ENCODE measurements at places on chromosomes 3 and 15.

DNA sequence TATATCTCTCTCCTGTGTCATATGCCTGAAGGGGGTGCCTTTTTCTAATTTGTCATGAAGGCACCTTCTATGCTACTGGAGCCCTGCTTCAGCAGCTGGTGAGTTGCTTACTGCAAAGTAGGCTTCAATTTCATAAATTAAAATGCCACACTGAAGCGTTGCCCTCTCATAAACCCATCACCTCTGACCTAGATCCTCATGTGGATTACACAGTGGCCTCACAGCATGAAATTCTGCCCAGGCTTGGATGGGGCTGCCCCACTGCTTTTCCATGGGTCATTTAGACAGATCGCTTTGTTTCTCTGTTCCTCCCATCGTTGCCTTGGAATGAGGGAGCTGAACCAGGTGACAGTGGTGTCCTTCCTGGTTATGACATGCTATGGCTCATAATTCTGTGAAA lies 131.2 kb downstream of the RPL22L1 start:
- no peak overlapping the region for H3K27ac ChIP-seq
- H3K36me3 ChIP-seq = no peaks in the 10 kb centered on the region
- no peak for DNase-seq
- H3K4me3 ChIP-seq = no peak overlapping the region
- no peaks in the 10 kb centered on the region for H3K27me3 ChIP-seq

- no peak overlapping the region for H3K4me3 ChIP-seq
- H3K27ac ChIP-seq = no peak overlapping the region
- DNase-seq = no peak
These were observed 131.4 kb downstream of the THRB start for GRCh38 chr3:24363242-24363641.

DNA sequence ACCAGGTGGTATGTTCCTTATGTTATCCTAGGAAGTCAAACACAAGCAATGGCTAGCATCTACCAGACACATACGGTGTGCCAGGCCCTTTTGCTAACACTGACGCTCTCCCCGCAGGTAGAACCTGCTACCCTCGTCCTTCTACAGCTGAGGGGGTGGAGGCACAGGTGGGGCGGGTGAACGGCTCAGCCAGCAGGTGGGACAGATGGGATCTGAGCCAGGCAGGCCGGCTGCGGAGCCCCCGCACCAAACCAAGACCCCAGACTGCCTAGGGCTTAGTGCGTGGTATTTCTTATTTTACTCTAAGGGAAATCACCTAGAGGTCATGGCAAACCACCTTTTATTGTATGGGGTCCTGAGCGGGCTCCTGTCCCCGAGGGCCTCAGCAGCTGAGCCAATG lies 53.9 kb upstream of the PCSK6 start:
- H3K27me3 ChIP-seq = no peaks in the 10 kb centered on the region
- no peaks in the 10 kb centered on the region for H3K4me1 ChIP-seq
- no peaks in the 10 kb centered on the region for H3K36me3 ChIP-seq
- no peak overlapping the region for H3K4me3 ChIP-seq

DNA sequence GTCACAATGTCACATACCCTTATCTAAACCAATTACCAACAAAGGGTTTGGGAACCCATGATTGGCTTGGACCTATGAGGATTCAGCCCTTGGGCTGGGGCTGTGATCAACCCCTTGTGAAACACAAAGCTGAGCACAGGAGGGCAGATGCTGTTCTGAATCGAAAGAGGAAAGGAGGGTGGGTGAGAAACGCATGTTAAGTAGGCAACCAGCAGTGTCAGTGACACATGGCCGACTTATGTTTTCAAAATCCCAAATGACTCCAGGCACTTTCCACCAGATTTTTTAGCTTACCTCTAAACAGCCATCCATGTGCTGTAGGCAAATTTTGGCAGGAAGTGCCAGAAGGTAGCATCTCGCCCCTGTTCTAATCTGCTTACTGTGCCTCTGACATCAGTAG lies 34.1 kb upstream of the KLHL25 start:
- H3K27ac ChIP-seq = no peak overlapping the region
- DNase-seq = no peak
- H3K4me1 ChIP-seq = no peaks in the 10 kb centered on the region
- H3K27me3 ChIP-seq = no peaks in the 10 kb centered on the region

DNA sequence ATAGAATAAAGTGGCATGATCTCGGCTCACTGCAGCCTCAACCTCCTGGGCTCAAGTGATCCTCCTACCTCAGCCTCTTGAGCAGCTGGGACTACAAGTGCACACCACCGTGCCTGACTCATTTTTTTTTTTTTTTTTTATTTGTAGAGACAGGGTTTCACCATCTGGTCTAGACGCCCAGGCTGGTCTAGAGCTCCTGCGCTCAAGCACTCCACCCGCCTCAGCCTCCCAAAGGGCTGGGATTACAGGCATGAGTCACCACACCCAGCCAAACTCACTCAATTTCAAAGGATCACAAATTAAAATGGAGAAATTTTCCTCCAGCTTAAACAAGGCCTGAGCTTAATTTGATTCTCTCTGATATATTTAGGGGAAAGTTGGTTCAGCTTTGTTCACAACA lies 27.3 kb upstream of the NMB start:
- no peak for DNase-seq
- no peaks in the 10 kb centered on the region for H3K4me1 ChIP-seq
- H3K4me3 ChIP-seq = no peak overlapping the region
- peaks cover 28% of the 10 kb centered on the region for H3K36me3 ChIP-seq
- H3K27me3 ChIP-seq = no peaks in the 10 kb centered on the region

DNA sequence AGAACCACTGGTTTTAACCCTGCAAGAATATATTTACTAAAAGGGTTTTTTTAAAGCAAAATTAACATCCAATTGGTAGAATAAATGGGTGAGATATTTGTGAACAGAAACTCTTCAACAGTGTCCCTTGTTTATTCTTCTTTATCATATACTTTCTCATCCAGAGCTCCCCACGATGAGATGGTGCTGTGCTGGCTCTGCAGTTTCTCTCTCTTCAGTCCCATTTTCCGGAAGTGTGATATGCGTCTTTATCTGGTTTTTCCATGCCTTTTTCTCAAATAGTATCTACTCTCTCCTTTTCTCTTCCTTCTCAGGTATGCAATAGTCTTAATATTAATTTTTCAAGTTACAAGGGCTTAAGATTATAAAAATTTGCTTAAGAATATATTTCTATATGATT lies 1.5 kb downstream of the EAF2 start:
- no peaks in the 10 kb centered on the region for H3K27me3 ChIP-seq
- H3K36me3 ChIP-seq = peaks cover 7% of the 10 kb centered on the region
- H3K27ac ChIP-seq = no peak overlapping the region
- H3K4me1 ChIP-seq = peaks cover 7% of the 10 kb centered on the region

GRCh38 chr3:125054449-125055329 lies 1.1 kb downstream of the HEG1 start:
- H3K27ac ChIP-seq = peak overlapping the region; percentile 80

DNA sequence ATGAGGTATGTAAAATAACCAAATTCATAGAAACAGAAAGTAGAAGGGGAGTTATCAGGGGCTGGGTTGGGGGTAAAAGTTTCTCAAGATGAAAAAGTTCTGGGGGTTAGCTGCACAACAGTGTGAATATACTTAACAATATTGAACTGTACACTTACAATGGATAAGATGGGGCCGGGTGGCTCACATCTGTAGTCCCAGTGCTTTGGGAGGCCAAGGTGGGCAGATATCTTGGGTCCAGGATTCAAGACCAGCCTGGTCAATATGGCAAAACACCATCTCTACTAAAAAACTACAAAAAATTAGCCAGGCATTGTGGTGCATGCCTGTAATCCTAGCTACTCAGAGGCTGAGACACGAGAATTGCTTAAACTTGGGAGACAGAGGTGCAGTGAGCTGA lies 274.3 kb downstream of the TJP1 start:
- no peaks in the 10 kb centered on the region for H3K36me3 ChIP-seq
- H3K4me1 ChIP-seq = no peaks in the 10 kb centered on the region
- H3K27me3 ChIP-seq = no peaks in the 10 kb centered on the region
- H3K27ac ChIP-seq = no peak overlapping the region

DNA sequence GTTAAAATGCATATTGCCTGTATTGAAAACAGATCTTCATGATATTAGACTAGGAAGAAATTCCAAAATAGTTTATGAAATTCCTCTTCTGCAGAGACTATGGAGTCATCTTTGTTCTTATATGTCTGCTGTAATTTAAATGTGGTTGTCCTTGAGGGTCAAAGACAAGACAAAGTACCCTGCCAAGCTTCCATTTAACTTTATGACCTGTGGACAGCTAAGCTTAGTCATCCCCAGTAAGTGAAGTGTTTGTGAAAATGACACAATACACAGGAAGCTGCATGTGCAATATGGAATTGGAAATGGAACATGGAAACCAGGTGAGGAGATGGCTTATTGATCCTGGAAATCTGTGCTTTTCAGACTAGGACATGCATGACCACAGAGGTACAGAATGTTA lies 68.5 kb upstream of the GBE1 start:
- no peaks in the 10 kb centered on the region for H3K4me1 ChIP-seq
- H3K27me3 ChIP-seq = no peaks in the 10 kb centered on the region
- H3K27ac ChIP-seq = no peak overlapping the region
- H3K36me3 ChIP-seq = no peaks in the 10 kb centered on the region
- no peak for DNase-seq

GRCh38 chr3:107387555-107387954 lies 10.3 kb downstream of the CCDC54 start:
- no peak overlapping the region for H3K4me3 ChIP-seq
- H3K27me3 ChIP-seq = no peaks in the 10 kb centered on the region
- H3K36me3 ChIP-seq = no peaks in the 10 kb centered on the region
- no peak for DNase-seq

GRCh38 chr15:80474224-80475215 lies 70.3 kb downstream of the ARNT2 start:
- no peaks in the 10 kb centered on the region for H3K4me1 ChIP-seq
- no peaks in the 10 kb centered on the region for H3K36me3 ChIP-seq
- no peak overlapping the region for H3K4me3 ChIP-seq
- H3K27me3 ChIP-seq = no peaks in the 10 kb centered on the region
- DNase-seq = no peak
- H3K27ac ChIP-seq = no peak overlapping the region

GRCh38 chr3:25663347-25663868 lies 1.3 kb downstream of the TOP2B start:
- peak overlapping the region; percentile 97 for H3K4me3 ChIP-seq
- no peaks in the 10 kb centered on the region for H3K36me3 ChIP-seq
- peak; percentile 52 for DNase-seq
- H3K27ac ChIP-seq = peak overlapping the region; percentile 99
- H3K4me1 ChIP-seq = peaks cover 14% of the 10 kb centered on the region
- no peaks in the 10 kb centered on the region for H3K27me3 ChIP-seq

- no peak overlapping the region for H3K4me3 ChIP-seq
- H3K27me3 ChIP-seq = no peaks in the 10 kb centered on the region
- DNase-seq = no peak
- no peaks in the 10 kb centered on the region for H3K36me3 ChIP-seq
- H3K4me1 ChIP-seq = peaks cover 7% of the 10 kb centered on the region
- no peak overlapping the region for H3K27ac ChIP-seq
These were observed 5.0 kb upstream of the ARRDC4 start for GRCh38 chr15:97955529-97955928.

DNA sequence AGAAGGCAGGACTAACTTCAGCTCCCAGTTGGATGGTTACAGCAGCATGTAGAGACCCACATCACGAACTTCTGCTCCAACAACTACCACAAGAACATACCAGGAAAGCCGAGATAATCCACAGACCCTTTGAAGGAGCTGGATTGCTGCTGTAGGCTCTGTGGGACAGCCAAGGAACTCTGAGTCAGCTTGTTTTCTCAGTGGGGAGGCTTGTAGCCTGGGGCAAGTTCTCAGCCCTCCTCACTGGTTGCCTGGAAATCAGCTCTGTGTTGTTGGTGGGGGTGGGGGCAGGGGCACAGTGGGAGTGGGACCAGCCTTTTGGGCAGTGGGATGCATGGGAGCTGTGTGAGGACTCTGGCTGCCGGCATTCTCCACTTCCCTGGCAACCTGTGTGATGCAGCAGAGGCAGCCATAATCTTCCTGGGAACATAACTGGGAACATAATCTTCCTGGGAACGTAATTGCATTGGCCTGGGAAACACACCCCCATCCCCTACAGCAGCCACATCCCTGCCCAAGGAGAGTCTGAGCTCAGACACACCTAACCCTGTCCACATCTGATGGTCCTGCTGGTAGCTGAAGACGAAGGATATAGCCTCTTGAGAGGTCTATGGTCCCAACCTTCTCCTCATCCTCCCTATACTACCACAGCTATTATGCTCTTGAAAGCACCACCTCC lies 153.1 kb downstream of the PEAK1 start:
- H3K4me3 ChIP-seq = no peak overlapping the region
- DNase-seq = no peak
- H3K36me3 ChIP-seq = no peaks in the 10 kb centered on the region
- no peaks in the 10 kb centered on the region for H3K4me1 ChIP-seq
- no peaks in the 10 kb centered on the region for H3K27me3 ChIP-seq

GRCh38 chr15:82031871-82032270 lies 13.9 kb downstream of the MEX3B start:
- H3K4me1 ChIP-seq = no peaks in the 10 kb centered on the region
- H3K27me3 ChIP-seq = no peaks in the 10 kb centered on the region
- no peak overlapping the region for H3K27ac ChIP-seq
- no peak overlapping the region for H3K4me3 ChIP-seq
- H3K36me3 ChIP-seq = no peaks in the 10 kb centered on the region

- H3K27me3 ChIP-seq = no peaks in the 10 kb centered on the region
- H3K4me1 ChIP-seq = no peaks in the 10 kb centered on the region
- no peak overlapping the region for H3K27ac ChIP-seq
- no peak for DNase-seq
- no peaks in the 10 kb centered on the region for H3K36me3 ChIP-seq
These were observed 60.9 kb downstream of the IL12A start for GRCh38 chr3:160049565-160049964.

DNA sequence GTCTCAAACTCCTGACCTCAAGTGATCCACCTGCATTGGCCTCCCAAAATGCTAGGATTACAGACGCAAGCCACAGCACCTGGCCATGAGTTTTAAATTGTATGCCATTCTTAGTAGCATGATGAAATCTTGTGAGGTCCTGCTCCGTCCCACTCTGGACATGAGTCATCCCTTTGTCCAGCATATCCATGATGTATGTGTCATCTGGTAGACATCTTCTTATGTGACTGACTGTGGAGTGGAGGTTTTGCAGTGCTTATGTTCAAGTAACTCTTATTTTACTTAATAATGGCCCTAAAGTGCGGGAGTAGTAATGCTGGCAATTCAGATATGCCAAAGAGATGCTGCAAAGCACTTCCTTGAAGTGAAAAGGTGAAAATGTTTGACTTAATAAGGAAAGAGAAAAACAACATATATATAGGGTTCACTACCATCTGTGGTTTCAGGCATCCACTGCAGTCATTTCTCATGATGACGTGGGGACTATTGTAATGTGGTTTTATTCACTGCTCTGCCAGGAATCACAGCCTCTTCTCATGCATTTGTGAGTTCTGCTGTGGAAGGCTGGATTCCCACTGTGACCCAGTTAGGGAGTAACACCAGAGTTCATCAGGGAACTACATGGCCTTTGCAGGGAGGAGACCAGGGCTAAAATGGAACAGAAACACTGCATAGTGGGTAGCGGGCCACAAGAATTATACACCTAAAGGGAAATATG lies 204.6 kb upstream of the STRIT1 start:
- H3K36me3 ChIP-seq = peaks cover 38% of the 10 kb centered on the region
- no peak for DNase-seq
- no peak overlapping the region for H3K27ac ChIP-seq
- H3K27me3 ChIP-seq = no peaks in the 10 kb centered on the region
- no peaks in the 10 kb centered on the region for H3K4me1 ChIP-seq
- H3K4me3 ChIP-seq = no peak overlapping the region

- no peaks in the 10 kb centered on the region for H3K27me3 ChIP-seq
- no peak overlapping the region for H3K27ac ChIP-seq
- peaks cover under 1% of the 10 kb centered on the region for H3K36me3 ChIP-seq
- no peak for DNase-seq
These were observed 75.0 kb downstream of the AAGAB start for GRCh38 chr15:67179411-67179995.
